ENCODE measurements at places on chromosomes 1 and 21. TPM values are rescaled to one million over a fixed set of nuclear protein-coding genes. Genes with fewer than 3 reads are reported as not detected.
A peak's percentile ranks its signal among the peaks of the same experiment; 100 is the strongest.

CRP gene
- not detected for total RNA-seq

- H3K36me3 ChIP-seq: no peaks in the 10 kb centered on the region
- no peaks in the 10 kb centered on the region for H3K27me3 ChIP-seq
These were observed 17.5 kb downstream of the SMIM12 start for GRCh38 chr1:34842073-34842472.

CFHR1 gene
- total RNA-seq: not detected

DNA sequence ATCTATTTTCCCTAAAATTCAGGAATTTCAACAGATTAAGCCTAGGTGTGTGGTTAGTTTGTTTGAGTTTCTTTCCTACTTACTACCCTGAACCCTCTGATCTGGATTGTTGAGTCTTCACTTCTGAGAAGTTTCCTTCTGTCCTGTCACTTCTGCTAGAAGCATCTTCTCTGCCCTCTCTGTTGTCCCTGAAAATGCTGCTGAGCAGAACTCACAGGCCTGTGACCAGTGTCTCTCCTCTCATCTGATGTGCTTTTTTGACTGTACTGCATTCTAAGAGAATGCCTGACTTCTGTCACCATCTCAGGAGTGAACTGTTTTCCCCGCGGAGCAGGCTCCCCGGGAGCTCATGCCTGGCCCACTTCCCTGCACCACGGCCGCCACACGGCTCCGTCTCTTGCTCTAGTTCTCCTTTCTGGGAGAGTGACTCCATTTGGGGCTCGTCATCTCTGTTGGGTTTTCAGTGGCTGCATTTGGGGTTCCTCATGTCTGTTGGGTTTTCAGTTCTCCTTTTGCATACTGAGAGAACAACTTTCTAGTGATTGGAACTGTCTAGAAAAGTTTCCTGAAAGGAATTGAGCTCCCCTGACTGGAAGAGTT lies 77.9 kb downstream of the POFUT2 start:
- H3K36me3 ChIP-seq: peaks cover 26% of the 10 kb centered on the region
- no peak for DNase-seq
- H3K27ac ChIP-seq: no peak overlapping the region
- H3K4me3 ChIP-seq: no peak overlapping the region
- peaks cover 15% of the 10 kb centered on the region for H3K4me1 ChIP-seq

DNA sequence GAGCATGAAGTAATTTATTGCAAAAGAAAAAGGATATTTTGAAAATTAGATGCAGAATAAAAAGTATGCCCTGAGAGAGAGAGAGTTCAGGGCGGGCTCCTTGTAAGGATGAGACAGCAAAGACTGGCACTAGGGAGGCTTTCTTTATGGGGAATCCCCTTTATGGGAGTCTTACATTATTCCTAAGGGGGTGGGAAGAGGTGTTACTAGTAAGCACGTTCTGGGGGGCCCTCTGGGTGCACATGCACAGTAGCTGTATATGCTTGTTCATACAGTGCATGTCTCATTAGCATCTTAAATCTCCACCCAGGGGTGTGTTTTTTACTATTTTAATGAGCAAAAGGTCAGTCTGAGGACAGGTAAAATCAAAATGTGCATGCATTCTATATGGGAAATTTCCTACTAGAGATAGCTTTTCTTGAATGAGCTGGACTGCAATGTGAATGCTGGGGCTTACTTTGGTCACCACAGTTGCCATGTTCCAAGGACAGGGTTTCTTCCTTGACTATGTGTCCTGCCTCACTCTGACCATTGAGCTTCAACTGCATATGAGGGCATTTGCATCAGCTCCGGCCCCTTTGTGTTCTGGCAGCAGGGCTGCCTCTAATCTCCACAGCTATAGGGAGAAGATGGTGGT lies 614.1 kb downstream of the NUF2 start:
- H3K27me3 ChIP-seq: no peaks in the 10 kb centered on the region
- DNase-seq: no peak
- no peaks in the 10 kb centered on the region for H3K4me1 ChIP-seq
- no peak overlapping the region for H3K4me3 ChIP-seq
- no peaks in the 10 kb centered on the region for H3K36me3 ChIP-seq
- H3K27ac ChIP-seq: no peak overlapping the region

DNA sequence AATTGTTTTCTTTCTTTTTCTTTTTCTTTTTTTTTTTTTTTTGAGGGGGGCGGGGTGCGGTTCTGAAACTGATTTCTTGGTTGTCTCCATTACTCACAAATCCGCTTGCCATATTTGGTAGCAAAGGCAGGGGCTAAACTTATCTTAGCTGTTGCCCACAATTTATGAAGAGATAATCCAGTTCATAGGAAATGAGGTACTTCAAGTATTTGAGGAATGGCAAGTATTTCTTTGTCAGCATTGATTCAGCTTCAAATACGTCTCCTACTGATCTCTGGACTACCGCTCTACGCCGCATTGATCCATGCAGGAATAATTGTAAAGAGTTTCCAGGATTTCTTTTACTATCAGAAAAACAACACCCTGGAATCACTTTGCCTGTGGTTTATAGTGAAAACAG lies 289.2 kb upstream of the DPYD start:
- H3K27ac ChIP-seq: no peak overlapping the region
- H3K36me3 ChIP-seq: no peaks in the 10 kb centered on the region
- H3K4me1 ChIP-seq: no peaks in the 10 kb centered on the region
- no peak overlapping the region for H3K4me3 ChIP-seq
- no peaks in the 10 kb centered on the region for H3K27me3 ChIP-seq

DNA sequence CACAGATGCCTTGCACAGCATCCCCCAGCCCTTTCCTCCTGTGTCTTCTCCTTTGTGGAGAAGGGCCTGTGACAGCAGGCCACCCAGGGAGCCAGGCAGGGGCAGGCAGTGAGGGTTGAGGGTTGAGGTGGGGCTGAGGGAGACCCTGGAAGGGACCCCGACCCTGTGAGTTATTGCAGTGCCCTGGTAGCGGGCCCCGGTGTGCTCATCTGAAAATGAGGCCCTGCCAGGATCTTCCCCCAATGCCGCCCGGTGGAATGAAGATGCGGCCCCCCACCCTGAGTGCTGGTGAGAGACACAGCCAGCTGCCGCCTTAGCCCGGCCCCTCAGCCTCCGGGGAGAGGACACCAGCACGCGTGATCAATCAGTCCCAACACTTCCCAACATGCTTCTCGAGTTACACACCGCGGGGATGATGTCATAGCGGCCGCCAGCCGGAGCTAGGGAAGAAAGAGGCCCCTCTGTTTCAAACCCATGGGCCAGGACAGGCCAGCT lies 36.2 kb upstream of the ACTRT2 start:
- DNase-seq: no peak
- H3K27ac ChIP-seq: no peak overlapping the region
- H3K27me3 ChIP-seq: peaks cover 2% of the 10 kb centered on the region
- no peaks in the 10 kb centered on the region for H3K36me3 ChIP-seq
- no peaks in the 10 kb centered on the region for H3K4me1 ChIP-seq

LCE1E gene
- total RNA-seq: not detected

- peak; percentile 94 for DNase-seq
- H3K4me3 ChIP-seq: no peak overlapping the region
- no peaks in the 10 kb centered on the region for H3K27me3 ChIP-seq
- peak overlapping the region; percentile 70 for H3K27ac ChIP-seq
These were observed 32.9 kb downstream of the GRHL3 start for GRCh38 chr1:24351918-24352627.

TTC39A gene
- not detected for total RNA-seq

GRCh38 chr1:159765806-159766205 lies 15.0 kb upstream of the DUSP23 start:
- no peaks in the 10 kb centered on the region for H3K36me3 ChIP-seq
- H3K27ac ChIP-seq: no peak overlapping the region
- no peaks in the 10 kb centered on the region for H3K27me3 ChIP-seq
- no peak for DNase-seq
- H3K4me1 ChIP-seq: no peaks in the 10 kb centered on the region
- H3K4me3 ChIP-seq: no peak overlapping the region
